Coronary artery (tissue), 2 donors: ENCODE measurements at places on chromosomes 1 and 21.

DNA sequence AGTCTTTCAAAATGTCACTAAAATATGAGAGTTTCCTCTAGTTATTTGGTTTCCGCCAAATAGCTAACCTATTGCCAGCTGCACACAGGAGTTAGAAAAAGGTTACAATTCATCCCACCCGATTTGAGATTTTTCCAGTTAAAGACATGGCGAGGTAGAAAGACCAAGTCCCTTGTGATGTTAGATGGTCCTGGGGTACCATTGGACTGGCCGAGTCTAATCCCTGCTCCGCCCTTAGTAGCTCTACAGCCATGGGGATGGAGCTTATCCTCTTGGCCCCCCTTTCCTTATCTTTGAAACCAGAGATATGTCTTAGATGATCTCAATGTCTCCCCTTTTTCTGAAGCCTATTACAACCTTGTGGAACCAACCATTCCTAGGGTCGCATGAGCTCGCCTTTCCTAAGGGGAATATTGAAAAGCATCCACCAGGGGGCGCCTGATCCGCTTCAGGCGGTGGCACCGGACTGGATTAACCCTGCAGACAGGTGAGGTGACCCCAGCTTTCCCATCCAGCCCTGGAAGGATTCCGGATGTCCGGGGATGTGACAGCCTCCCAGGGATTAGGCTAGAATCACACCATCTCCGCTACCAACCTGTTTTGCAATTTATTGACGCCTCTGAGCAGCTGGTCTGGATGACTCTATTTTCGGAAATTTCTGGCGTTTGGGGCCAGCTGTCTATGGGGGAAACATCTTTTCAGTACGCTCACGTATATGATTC, 68.3 kb upstream of the SIM2 start:
- no peak for DNase-seq

DNA sequence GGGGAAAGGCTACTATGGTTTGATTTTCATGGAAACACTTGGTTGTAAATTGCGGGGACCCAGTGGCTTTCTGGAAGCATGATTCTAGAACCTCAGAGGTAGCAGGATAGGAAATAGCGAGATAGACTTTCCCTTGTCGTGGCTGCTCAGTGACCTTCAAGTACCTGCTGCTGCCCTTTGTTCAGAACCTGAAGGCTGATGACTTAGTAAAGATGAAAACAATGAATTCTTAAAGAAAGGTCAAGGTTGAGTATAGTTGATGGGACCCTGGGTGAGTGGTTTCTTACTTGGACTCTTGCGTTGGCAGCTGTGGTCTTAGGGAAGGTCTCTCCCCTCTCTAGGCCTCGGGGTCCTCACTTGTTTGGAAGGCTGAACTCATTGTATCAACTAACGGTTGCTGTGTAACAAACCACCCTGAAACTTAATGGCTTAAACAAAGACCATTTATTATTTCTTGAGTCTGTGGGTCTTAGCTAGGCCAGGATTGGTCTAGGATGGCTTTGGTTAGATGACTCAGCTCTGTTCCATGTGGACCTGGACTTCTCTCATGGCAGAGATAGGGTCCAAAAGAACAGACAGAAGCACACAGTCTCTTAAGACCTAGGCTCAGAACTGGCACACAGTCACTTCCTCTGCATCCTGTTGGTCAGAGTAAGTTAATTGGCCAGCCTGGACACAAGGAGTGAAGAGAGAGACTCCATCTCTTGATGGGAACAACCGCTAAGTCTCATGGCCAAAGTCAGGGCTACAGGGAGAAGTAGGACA, 89.2 kb upstream of the SELENON start:
- DNase-seq: no peak

- no peak for DNase-seq
These were observed 2.9 kb upstream of the ASPM start for GRCh38 chr1:197149340-197149739.

DNA sequence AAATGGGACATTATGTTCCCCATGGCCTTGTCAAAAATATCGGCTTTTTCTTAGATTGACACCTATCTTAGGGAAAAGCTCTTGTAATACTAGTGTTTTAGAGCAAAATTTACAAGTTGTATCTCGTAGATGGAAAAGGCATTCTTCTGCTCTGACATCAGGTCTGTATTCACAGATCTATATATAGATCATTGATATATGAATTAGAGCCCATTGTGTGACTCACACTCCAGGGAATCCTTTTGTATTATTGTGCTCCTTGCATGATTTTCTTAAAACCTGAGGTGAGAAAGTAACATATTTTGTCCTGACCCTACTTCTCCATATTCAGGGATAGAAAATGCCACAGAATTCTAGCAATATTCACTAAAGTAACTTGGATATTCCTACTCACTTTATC, 1160.8 kb upstream of the B3GALT2 start:
- DNase-seq: no peak

DNA sequence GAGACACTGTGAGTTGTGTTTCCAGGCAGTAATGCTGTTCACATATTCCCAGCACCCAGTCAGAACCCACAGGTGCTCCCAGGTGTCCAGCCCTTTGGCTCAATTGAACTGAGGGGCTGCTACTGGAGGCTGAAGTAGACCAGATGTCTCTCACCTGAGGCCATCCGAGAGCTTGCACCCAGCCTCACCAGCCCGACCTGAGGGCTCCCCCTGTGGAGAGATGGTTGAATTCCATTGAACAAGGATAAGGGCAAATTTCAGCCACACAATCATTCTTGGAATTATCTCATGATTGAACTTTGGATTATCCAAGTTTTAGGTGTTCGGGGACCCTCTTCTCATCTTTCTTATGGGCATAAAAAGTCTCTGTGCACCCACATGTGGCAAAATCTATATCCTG, 52.1 kb downstream of the OBSCN start:
- DNase-seq: no peak

DNA sequence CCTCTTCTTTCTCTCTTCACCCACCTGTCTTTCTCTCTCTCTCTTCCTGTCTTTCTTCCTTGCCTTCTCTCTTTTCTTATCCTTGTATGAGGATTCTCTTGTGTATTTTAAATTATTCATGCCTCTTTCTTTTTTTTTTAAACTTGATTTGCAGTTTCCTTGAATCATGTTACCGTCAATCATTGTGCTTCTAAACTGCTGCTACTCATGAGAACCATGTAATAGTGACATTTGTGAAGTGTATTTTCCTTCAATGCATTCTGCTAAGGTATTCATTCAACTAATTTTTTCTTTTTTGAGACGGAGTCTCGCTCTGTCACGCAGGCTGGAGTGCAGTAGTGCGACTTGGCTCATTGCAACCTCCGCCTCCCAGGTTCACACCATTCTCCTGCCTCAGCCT, 539.1 kb upstream of the BRINP3 start:
- DNase-seq: no peak

DNA sequence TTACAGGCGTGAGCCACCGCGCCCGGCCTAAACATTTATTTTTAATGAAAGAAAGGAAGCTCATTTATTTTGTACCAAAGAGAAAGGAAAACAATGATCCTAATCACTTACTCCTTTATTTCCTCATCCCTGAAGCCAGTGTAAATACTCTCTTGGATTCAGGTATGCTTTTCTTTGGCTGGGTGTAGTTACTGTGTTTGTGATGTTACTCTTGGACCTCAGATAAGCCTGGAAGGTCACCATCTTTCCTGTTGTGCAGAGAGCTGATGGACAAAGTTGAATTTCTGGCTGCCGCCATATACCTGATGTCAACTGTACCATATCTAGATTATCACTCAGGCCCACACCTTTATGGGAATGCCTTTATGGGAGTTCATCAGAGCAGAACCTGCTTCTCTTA, 35.4 kb upstream of the FOXE3 start:
- no peak for DNase-seq

GRCh38 chr1:154697710-154698109, 89.7 kb upstream of the ADAR start:
- DNase-seq: no peak

- peak; percentile 21 for DNase-seq
These were observed 20.2 kb downstream of the B3GALT5 start for GRCh38 chr21:39632796-39633442.

DNA sequence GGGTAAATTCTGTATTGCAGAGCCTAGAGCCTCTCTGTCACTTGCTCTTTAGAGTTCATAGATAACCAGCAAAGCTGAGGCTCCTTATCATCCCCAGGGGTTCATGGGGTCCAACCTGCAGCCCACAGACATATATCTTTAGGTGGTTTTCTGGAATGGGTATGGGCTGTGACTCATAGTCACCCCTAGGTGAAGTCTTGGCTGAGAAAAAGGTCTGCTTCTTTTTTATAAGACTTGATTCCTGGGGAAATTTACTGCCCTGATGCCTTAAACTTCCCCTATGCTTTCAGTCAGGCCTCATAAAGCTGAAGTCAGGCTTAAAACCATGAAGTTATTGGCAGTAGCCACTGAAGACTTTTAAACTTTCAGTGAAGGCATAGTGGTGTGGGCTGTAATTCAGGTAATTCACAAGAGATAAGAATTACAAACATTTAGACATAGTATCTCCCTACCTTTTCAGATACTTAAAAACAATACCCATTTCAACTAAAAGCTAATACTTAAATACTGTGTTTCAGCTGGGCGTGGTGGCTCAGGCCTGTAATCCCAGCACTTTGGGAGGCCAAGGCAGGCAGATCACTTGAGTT, 46.8 kb downstream of the MACO1 start:
- no peak for DNase-seq

GRCh38 chr1:202811296-202812175, 782 bp downstream of the PCAT6 start:
- no peak for DNase-seq
